Colonic mucosa (tissue), 4 donors: ENCODE measurements at places on chromosomes 7 and 10.

GRCh38 chr7:138170298-138170697 lies 94.0 kb downstream of the AKR1D1 start:
- DNase-seq: no peak
- H3K36me3 ChIP-seq: no peaks in the 10 kb centered on the region
- no peak overlapping the region for H3K27ac ChIP-seq
- H3K27me3 ChIP-seq: no peaks in the 10 kb centered on the region
- no peak overlapping the region for H3K4me3 ChIP-seq

- H3K36me3 ChIP-seq: no peaks in the 10 kb centered on the region
- H3K4me3 ChIP-seq: no peak overlapping the region
- H3K4me1 ChIP-seq: no peaks in the 10 kb centered on the region
- no peak overlapping the region for H3K27ac ChIP-seq
These were observed 122.3 kb upstream of the LYZL2 start for GRCh38 chr10:30751678-30752331.

- no peak for DNase-seq
- H3K27me3 ChIP-seq: no peaks in the 10 kb centered on the region
- H3K4me3 ChIP-seq: no peak overlapping the region
These were observed 250.3 kb downstream of the SNX13 start for GRCh38 chr7:17690030-17690429.

DNA sequence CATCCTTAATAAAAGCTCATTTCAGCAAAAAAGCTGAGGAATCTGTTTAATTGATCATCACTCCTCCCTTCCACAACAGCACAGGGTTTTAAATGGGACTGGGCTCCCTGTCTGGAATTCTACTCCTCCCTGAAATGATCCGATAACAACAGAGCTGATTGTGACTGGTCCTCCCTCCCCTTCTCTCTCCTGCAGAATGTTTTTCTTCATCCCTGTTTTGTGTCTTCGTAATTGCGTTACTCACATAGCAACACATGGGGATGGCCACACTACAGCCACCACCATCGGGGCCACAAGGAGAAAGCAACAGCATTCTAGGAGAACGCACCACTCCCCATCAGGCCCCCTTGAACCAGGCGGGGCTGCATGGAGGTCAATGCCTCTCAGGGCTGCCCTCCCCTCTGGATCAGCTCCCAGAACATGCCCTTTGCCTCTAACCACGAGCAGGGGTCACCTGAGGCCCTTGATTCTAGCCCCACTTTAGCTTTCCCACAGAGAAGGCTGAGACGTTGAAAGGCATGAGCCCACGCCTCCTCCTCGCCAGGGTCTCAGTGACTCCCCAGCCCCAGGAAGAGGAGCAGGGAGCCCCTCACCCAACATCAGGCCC lies 152.6 kb downstream of the PLXNA4 start:
- no peaks in the 10 kb centered on the region for H3K27me3 ChIP-seq
- no peaks in the 10 kb centered on the region for H3K4me1 ChIP-seq
- no peak overlapping the region for H3K27ac ChIP-seq
- no peak for DNase-seq

GRCh38 chr7:87877366-87878040 lies 1.2 kb downstream of the DBF4 start:
- H3K36me3 ChIP-seq: no peaks in the 10 kb centered on the region
- no peak for DNase-seq
- peak overlapping the region; percentile 85 for H3K4me3 ChIP-seq

- H3K4me1 ChIP-seq: no peaks in the 10 kb centered on the region
- no peaks in the 10 kb centered on the region for H3K27me3 ChIP-seq
- no peaks in the 10 kb centered on the region for H3K36me3 ChIP-seq
- H3K27ac ChIP-seq: no peak overlapping the region
- DNase-seq: no peak
These were observed 39.8 kb downstream of the ATOH7 start for GRCh38 chr10:68192113-68192512.

- no peaks in the 10 kb centered on the region for H3K27me3 ChIP-seq
- no peaks in the 10 kb centered on the region for H3K36me3 ChIP-seq
- DNase-seq: no peak
- no peak overlapping the region for H3K27ac ChIP-seq
- no peaks in the 10 kb centered on the region for H3K4me1 ChIP-seq
These were observed 691.0 kb upstream of the MBL2 start for GRCh38 chr10:53463539-53463938.

- no peaks in the 10 kb centered on the region for H3K36me3 ChIP-seq
- H3K4me3 ChIP-seq: no peak overlapping the region
- H3K27ac ChIP-seq: no peak overlapping the region
- H3K27me3 ChIP-seq: no peaks in the 10 kb centered on the region
- DNase-seq: no peak
These were observed 99.7 kb upstream of the CCDC6 start for GRCh38 chr10:60006062-60006461.

GRCh38 chr7:102892631-102893278 lies 20.0 kb upstream of the LRRC17 start:
- no peak for DNase-seq
- no peaks in the 10 kb centered on the region for H3K36me3 ChIP-seq
- no peak overlapping the region for H3K4me3 ChIP-seq
- no peaks in the 10 kb centered on the region for H3K4me1 ChIP-seq

GRCh38 chr7:48424731-48425130 lies 253.5 kb downstream of the ABCA13 start:
- no peak for DNase-seq
- peaks cover 3% of the 10 kb centered on the region for H3K4me1 ChIP-seq
- H3K4me3 ChIP-seq: no peak overlapping the region
- H3K36me3 ChIP-seq: no peaks in the 10 kb centered on the region
- H3K27me3 ChIP-seq: no peaks in the 10 kb centered on the region

GRCh38 chr7:144534196-144534595 lies 130.7 kb upstream of the NOBOX start:
- H3K4me1 ChIP-seq: no peaks in the 10 kb centered on the region
- no peaks in the 10 kb centered on the region for H3K27me3 ChIP-seq
- no peak for DNase-seq
- H3K36me3 ChIP-seq: no peaks in the 10 kb centered on the region

- no peaks in the 10 kb centered on the region for H3K4me1 ChIP-seq
- no peak for DNase-seq
- H3K4me3 ChIP-seq: no peak overlapping the region
- H3K36me3 ChIP-seq: no peaks in the 10 kb centered on the region
These were observed 1138.1 kb downstream of the REEP3 start for GRCh38 chr10:64659311-64659710.

GRCh38 chr10:34333513-34333912 lies 481.6 kb downstream of the PARD3 start:
- no peaks in the 10 kb centered on the region for H3K36me3 ChIP-seq
- no peak overlapping the region for H3K4me3 ChIP-seq
- no peak overlapping the region for H3K27ac ChIP-seq
- H3K27me3 ChIP-seq: no peaks in the 10 kb centered on the region
- no peak for DNase-seq
- H3K4me1 ChIP-seq: no peaks in the 10 kb centered on the region

GRCh38 chr10:3755440-3756359 lies 29.3 kb downstream of the KLF6 start:
- no peaks in the 10 kb centered on the region for H3K4me1 ChIP-seq
- no peak overlapping the region for H3K27ac ChIP-seq
- DNase-seq: no peak
- H3K4me3 ChIP-seq: no peak overlapping the region

GRCh38 chr10:64813391-64813790 lies 1292.2 kb downstream of the REEP3 start:
- no peaks in the 10 kb centered on the region for H3K4me1 ChIP-seq
- no peak overlapping the region for H3K4me3 ChIP-seq
- no peak overlapping the region for H3K27ac ChIP-seq
- no peaks in the 10 kb centered on the region for H3K27me3 ChIP-seq
- DNase-seq: no peak

- no peak for DNase-seq
- no peak overlapping the region for H3K4me3 ChIP-seq
- H3K36me3 ChIP-seq: no peaks in the 10 kb centered on the region
- no peak overlapping the region for H3K27ac ChIP-seq
- H3K27me3 ChIP-seq: no peaks in the 10 kb centered on the region
- H3K4me1 ChIP-seq: no peaks in the 10 kb centered on the region
These were observed 4.8 kb downstream of the LRRC18 start for GRCh38 chr10:48934672-48935501.

- no peak overlapping the region for H3K27ac ChIP-seq
- no peaks in the 10 kb centered on the region for H3K4me1 ChIP-seq
- DNase-seq: no peak
- no peak overlapping the region for H3K4me3 ChIP-seq
- H3K36me3 ChIP-seq: no peaks in the 10 kb centered on the region
These were observed 35.3 kb upstream of the NOBOX start for GRCh38 chr7:144438759-144439158.

DNA sequence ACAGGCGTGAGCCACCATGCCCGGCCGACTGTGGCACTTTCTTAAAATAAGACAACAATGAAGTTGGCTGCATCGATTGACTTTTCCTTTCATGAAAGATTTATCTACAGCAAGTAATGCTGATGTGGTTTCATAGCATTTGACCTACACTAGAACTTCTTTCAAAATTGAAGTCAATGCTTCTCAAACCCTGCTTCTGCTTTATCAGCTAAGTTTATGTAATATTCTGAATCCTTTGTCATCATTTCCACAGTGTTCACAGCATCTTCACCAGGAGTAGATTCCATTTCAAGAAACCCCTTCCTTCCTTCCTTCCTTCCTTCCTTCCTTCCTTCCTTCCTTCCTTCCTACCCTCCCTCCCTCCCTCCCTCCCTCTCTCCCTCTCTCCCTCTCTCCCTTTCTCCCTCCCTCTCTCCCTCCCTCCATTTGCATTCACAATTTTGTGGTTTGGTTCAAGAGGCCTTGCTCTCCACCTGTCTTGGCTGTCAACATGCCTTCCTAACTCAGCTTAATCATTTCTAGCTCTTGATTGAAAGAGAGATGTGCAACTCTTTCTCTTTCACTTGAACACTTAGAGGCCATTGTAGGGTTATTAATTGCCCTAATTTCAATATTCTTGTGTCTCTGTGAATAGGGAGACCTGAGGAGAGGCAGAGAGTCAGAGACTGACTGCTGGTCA lies 52.1 kb downstream of the HDAC9 start:
- no peaks in the 10 kb centered on the region for H3K27me3 ChIP-seq
- H3K36me3 ChIP-seq: no peaks in the 10 kb centered on the region
- DNase-seq: no peak
- no peaks in the 10 kb centered on the region for H3K4me1 ChIP-seq
- H3K4me3 ChIP-seq: no peak overlapping the region
- H3K27ac ChIP-seq: no peak overlapping the region

DNA sequence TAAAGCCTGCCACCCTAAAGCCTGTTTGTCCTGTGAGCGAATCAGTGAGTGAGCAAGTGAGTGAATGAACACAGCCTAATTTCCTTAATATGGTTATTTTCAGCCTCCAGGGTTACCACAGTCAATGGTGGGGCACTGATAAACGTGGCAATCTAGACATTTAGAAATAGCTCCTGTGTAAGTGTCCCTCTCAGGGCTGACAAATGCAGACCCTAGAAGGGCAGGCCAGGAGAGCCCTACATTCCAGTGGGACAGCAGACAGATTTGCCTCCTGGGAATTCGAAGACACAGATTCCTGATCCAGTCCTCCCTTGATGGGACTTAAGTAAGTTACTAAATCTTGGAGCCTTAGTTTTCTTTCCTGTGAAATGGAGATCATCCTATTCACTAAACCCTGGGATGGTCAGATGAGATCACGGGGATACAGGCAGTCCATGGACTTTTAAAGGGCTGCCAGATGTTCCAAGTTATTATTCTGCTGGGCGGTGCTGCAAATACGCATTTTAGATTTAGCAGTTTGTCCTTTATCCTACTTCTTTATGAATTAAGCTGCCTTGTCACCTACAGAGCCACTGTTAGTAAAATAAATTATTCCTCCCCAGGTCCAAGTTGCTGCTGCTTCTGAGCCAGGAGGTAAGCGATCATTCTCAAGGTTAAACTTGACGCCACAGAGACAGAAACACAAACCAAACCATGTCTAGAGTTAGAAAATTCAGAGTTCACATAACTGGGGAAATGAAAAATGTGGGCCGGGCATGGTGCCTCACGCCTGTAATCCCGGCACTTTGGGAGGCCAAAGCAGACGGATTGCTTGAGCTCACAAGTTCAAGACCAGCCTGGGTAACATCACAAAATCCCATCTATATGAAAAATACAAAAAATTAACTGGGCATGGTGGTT lies 54.8 kb upstream of the TM9SF3 start:
- H3K4me3 ChIP-seq: no peak overlapping the region
- H3K27ac ChIP-seq: no peak overlapping the region
- no peaks in the 10 kb centered on the region for H3K27me3 ChIP-seq
- no peaks in the 10 kb centered on the region for H3K4me1 ChIP-seq

- no peak for DNase-seq
- H3K27ac ChIP-seq: no peak overlapping the region
- no peaks in the 10 kb centered on the region for H3K27me3 ChIP-seq
- H3K4me1 ChIP-seq: no peaks in the 10 kb centered on the region
- no peak overlapping the region for H3K4me3 ChIP-seq
These were observed 567.3 kb upstream of the GHITM start for GRCh38 chr10:83572036-83572435.

DNA sequence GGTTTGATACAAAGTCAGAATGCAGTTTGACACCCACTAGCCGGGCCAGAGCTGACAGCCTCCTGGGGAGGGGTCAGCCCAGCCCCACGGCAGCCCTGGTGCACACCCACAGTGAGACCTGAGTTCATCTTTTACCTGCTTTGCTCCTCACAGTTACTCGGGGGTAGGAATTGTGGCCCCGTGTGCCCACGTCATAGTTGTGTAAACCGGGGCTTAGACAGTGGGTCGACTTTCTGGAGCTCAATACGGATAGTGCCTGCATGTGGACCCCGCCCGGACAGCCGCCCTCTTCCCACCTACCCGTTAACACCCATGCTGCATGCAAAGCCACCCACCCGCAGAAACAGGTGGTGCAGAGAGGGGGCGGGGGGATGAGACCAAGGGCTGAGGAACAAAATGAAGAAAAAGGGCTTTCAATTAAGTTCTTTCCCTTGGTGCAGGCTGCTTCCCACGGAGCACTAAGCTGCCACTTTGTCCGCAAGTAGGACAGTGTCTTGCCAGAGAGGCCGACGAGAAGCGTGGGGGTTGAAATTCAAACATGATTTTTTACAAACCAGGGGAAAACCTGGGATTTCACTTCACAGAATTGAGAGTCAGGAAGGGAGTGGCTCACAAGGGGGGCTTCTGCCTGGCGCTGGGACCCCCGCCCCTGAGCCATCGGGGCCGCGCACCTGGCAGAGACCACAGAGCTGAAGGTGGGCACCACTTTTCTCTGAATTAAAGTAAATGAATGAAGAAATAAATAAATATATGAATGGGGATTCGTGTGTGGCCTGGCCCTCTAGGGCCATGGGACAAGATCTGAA lies 24.6 kb upstream of the FOXL3 start:
- no peak overlapping the region for H3K27ac ChIP-seq
- H3K4me1 ChIP-seq: peaks cover 4% of the 10 kb centered on the region
- H3K4me3 ChIP-seq: no peak overlapping the region
- H3K36me3 ChIP-seq: no peaks in the 10 kb centered on the region
- no peak for DNase-seq
